ENCODE measurements at places on chromosomes 6 and 20.

GRCh38 chr20:840858-841567 lies 7.5 kb downstream of the FAM110A start:
- DNase-seq: no peak

GRCh38 chr6:7529141-7529540 lies 12.3 kb upstream of the DSP start:
- DNase-seq: no peak

DNA sequence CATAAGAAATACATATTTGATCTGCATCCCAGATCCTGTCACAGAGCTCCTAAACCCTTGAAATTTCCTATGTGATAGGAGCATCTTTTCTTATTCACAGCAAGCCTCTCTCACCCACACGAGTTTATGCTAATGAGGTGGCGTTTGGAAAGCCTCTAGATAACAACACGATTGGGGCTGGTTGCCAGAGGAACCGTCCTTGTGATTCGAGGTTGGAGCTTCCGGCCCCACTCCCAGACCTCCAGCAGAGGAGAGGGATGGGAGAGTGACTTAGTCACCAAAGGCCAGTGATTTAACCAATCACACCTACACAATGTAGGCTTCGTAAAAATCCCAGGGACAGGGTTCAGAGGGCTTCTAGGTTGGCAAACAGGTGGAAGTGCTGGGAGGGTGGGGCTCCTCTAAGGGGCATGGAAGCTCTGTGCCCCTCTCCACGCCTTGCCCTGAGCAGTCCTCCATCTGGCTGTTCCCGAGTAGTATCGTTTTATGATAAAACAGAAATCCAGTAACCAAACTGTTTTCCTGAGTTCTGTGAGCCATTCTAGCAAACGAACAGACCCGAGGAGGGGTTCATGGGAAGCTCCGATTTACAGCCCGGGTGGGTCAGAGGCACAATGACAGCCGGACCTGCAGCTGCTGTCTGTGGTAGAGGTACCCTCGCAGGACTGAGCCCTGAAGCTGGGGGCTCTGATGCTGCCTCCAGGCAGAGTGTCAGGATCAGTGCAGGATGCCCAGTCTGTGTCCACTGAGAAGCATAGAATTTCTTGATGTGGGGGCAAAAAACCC lies 238.1 kb upstream of the ARID1B start:
- no peak for DNase-seq

DNA sequence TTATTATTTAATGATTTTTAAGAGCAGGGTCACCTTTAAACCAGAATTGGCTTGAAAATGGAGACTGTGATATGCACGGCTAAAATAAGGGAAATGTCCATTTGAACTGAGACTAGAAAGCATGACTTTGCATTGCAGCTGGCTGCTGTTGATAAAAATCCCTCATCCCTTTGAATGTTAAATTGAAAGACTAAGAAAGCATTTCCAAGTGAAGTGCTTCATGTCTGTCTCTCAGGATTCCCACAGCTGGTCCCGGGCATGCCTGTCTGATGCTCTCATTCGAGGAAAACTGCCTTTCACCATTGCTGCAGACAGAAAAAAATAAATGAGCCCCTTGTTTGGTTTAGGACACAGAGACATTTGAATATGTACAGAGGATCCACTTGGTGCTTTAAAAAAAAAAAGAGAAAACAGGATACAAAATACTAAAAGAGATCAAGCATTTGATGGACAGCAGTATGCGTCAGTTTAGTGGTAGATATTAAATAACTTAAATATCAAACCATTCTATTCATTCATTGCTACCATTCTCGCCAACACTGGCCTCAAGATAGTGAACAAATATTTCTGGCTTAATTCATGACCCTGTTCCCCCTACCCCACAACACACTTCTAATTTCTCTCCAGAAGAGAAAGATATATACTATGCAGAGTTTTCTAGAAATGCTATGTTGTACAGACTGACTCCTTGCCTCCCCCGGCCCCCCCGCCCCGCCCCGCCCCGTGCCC lies 55.0 kb downstream of the TBC1D7 start:
- DNase-seq: no peak

GRCh38 chr6:168121303-168121665 lies 42.3 kb upstream of the FRMD1 start:
- no peak for DNase-seq

Measured in stimulated activated CD8-positive, alpha-beta memory T cell treated with anti-CD3 and anti-CD28 coated beads, Interleukin-7, amount 100 ng/mL, for 1 hour (primary cell).